Stimulated activated CD8-positive, alpha-beta memory T cell treated with anti-CD3 and anti-CD28 coated beads, Interleukin-7, amount 100 ng/mL, for 4 hours (primary cell): ENCODE measurements at places on chromosomes 2 and 18.
A peak's percentile ranks its signal among the peaks of the same experiment; 100 is the strongest.

DNA sequence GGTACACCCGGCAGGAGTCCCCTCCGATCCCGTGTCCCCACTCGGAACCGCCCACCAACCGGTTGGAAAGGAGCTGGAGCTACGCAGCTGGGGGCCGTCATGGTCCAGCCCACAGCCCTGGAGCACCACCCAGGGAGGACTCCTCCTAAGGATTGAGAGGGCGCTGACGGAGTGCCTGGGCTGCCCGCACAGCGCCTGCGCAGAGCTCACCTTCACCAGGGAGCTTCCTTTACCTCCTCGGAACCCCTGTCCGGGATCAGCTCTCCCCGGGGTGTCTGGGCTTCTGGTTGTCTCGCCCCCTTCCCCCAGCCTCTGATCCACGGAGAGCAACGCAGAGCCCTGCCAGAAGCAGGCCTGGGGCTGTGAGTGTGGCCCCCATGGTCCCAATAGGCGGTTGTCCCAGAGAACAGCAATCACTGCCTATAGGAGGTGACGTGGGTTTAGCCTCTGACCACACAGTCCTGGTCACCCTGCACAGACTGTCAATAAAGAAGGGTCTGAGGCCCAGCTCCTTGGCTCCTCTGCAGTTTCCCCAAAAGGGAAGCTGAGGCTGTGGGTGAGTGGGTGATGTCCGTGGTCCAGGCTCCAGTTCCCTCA, 14.6 kb downstream of the ALPG start:
- DNase-seq = no peak

- DNase-seq = no peak
Observed at GRCh38 chr2:86367499-86367777, 30.0 kb upstream of the REEP1 start.

GRCh38 chr2:152578573-152578972, 138.7 kb downstream of the PRPF40A start:
- no peak for DNase-seq

- no peak for DNase-seq
Observed at GRCh38 chr2:120642646-120643045, 93.0 kb upstream of the GLI2 start.

DNA sequence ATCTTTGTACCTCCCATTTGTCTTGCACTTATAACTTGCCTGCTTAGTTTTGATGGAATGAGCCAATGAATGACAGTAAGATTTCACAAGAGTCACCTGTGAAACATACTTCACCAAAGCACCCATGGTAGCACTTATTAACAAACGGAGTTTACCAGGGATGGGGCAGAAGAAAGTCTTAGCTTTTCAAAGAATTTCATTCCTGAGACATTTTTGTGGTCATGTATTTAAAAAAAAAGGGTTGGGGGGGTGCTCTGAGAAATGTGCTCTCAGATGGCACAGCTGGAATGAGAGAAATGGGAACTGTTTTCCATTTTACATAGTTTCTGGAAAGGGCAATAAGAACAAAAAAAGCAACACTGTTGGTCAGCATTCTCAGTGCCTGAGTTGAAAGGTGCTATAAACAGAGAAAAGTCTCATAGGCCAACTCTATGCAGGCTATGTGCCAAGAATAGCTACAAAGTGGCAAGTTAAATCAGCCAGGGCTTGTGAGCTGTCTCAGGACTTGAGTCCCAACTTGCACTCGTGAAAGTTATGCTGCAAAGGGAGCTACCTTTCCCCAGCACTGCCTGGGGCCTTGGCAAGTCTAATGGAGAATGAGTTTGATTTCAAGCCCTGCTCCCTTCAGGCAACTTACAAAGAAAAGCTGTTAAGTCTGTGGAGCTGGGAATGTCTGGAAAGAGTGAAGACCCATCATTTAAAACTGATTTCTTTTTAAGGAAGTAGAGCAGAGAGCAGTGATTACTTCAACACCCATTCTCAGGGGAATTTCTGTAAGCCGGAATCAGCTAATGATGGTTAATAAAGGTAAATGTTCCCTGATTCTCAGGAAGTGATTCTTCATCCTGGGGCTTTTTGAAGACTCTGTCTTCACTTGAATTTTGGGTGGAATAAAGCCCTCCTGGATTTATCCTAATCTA, 170.6 kb downstream of the SLC8A1 start:
- no peak for DNase-seq

- DNase-seq = no peak
Observed at GRCh38 chr2:157480182-157480961, 36.5 kb upstream of the CYTIP start.

- DNase-seq = no peak
Observed at GRCh38 chr2:44051593-44052347, 56.0 kb upstream of the LRPPRC start.

GRCh38 chr2:115122701-115123100, 680.3 kb downstream of the DPP10 start:
- no peak for DNase-seq

DNA sequence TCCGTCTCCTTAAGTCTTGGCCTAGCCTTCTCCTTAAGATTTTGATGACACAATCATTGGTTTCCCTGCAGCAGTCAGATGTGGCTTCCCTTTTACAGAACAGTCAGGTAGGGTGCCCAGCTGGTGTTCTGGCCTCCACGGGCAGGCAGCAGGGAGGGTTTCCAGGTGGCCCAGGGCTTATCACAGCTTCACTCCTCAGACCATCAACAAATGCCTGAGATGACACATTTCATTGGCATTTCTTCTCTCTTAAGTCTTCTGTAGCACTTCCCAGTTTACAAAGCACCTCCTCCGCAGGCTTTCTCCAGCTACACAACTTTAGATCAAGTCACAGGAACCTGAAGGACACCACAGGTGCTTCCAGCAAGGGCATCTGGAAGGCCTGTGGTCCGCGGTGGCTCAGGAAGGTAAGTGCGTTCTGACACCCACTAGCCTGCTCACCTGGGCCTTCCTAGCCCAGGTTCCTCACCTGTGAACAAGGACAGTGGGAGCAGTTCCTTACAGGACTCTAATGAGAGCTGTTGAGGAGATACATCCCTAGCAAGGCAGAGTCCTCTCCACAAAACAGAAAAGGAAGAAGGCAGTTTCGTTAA, 37.6 kb downstream of the PTPN18 start:
- DNase-seq = no peak

- DNase-seq = no peak
Observed at GRCh38 chr2:51219468-51219867, 187.5 kb upstream of the NRXN1 start.

DNA sequence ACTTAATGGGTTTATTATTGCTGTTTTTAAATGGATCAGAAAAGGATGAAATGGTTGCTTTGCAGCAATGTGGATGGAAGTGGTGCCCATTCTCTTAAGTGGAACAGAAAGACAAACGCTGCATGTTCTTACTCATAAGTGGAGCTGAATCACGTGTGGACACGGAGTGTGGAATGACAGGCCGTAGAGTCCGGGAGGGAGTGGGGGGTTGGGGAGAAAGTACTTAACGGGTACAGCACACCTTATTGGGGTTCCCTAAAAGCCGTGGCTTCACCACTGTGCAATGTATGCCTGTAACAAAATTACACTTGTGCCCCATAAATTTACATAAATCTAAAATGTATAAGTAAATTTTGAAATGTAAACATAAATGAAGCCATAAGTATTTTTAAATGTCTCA, 64.0 kb upstream of the CTDP1 start:
- no peak for DNase-seq

GRCh38 chr2:26246818-26247217, 2.1 kb downstream of the HADHB start:
- no peak for DNase-seq

DNA sequence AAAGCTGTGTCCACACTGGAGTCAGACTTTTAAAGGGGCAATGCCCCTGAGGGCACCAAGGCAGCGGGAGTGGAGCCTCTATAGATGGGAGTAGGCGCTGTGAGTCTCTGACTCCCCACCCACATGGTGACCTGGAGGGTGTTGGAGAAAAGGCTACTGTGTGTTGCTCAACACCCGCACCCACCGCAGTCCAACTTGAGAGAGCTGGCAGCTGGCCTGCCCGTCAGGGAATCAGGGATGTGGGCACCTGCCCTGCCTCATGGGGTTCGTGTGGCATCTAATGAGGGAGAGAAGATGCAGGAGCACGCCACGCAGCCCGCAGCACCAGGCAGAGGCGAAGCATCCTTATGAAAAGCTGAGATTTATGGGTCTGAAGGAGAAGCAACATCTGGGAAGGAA, 84.2 kb downstream of the KLHL29 start:
- no peak for DNase-seq

DNA sequence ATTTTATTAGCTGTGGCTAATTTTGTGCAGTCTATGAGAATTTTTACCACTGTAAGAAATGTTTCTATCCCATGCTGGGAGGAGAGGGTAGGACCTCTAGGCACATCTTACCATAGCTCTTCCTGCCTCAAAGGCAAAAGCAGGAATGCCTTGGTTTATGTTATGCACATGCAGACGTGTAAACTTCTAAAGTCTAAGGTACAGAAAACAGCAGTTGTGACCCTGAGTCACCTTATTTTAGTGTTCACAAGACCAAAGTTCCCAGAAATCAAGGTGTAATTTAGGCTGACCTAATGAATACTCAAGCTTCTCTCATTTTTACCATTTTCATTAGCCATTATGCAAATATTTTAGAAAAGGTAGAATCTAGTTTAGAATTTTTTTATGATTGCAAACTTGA, 15.4 kb upstream of the WIPF1 start:
- no peak for DNase-seq

- peak; percentile 74 for DNase-seq
Observed at GRCh38 chr2:25341753-25342371, at the start of gene DNMT3A. Gene DNMT3A (minus strand): TSS chr2:25341925. CDS start chr2:25313984, 27,941 bp downstream.

- DNase-seq = no peak
Observed at GRCh38 chr2:44741507-44741906, 200.0 kb upstream of the SIX3 start.
